RKO (cell line): ENCODE measurements at places on chromosomes 4 and X.

GRCh38 chr4:88583631-88584470, 8.4 kb upstream of the HERC3 start:
- DNase-seq, result no peak

- DNase-seq, result no peak
These were observed 92.7 kb upstream of the AFAP1 start for GRCh38 chr4:8032381-8032780.

GRCh38 chrX:67601771-67602170, 58.0 kb downstream of the AR start:
- no peak for DNase-seq

GRCh38 chr4:7391637-7392437, 42.9 kb downstream of the PSAPL1 start:
- no peak for DNase-seq

DNA sequence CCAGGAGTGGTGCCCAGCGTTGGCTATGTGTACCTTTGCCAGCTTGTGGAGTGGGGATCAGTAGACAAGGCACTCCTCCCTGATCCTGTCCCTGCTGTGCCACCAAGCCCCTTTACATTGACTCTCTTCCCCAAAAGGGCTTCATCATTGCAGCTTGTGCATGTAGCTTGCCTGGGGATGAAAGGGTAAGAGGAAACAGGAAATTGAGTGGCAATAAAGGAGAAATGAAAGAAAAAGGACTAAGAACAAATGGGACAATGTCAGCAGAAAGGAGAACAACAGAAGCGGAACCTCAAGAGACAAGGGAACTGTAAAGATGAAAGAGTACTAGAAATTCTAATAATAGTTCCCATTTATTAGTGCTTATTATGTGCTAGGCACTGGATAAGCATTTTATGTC, 8.7 kb upstream of the IL13RA1 start:
- no peak for DNase-seq

DNA sequence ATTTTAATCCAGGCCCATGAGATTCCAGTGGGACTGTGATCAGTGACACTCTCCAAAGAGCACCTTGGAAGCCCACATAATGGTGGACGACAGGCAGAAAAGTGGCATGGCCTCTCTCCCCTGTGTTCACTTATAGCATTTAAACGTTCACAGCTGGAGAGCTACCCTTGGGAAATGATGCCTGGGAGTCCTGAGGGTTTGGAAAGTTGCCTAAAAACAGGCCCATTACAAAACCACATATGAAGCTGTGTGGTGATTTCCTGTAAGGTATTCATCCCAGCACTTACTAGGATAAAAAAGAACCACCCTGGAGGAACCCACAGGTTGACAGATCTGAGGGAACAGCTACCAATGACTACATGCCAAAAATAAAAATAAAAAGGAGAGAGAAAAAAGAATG, 193.2 kb downstream of the RASL11B start:
- no peak for DNase-seq

GRCh38 chr4:85127653-85128052, 161.2 kb upstream of the WDFY3 start:
- DNase-seq, result peak; percentile 55

- DNase-seq, result no peak
These were observed 153.4 kb upstream of the ANK2 start for GRCh38 chr4:112895811-112896608.

DNA sequence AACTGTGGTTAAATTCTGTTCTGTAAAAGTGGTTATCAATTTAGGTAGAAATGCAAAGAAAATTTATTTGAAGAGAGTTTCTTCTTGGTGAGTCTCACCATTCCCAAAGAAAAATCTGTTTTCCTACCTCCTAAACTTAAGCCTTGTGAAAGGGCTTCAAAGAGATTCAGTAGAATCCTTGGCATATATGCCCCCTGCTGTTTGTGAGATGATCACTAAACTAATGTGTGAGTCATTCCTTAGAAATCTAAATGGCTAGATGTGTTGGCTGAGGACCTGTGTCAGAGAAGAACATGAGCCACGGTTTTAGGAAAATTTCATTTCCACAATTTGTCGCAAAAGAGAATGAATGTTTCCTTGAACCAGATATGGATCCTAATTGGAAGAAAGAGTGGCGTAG, 260.9 kb downstream of the SLC7A11 start:
- peak; percentile 56 for DNase-seq

DNA sequence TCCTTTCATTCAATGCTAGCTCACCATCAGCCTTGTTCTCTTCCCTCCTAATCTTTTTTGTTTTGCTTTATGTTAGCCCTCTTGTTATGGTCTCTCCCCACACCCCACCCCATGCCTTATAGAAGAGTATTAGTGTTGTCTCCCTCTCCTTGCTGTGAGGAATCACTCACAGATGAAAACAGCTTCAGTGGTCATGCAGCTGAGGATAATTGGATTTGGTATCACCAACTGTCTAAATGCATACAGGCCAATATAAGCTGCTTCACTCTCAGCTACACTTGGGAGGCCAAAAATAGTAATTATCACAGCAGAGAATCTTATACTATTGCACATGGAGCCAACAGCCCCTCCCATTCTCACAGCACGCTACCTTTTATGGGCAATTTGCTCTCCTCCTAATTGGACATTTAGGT, 494.6 kb upstream of the FAM241A start:
- DNase-seq, result no peak

GRCh38 chr4:84573385-84574068, 9.4 kb upstream of the CDS1 start:
- peak; percentile 10 for DNase-seq

GRCh38 chr4:114393295-114394038, 205.1 kb upstream of the UGT8 start:
- DNase-seq, result no peak

GRCh38 chr4:123853651-123854050, 457.1 kb downstream of the SPRY1 start:
- no peak for DNase-seq

DNA sequence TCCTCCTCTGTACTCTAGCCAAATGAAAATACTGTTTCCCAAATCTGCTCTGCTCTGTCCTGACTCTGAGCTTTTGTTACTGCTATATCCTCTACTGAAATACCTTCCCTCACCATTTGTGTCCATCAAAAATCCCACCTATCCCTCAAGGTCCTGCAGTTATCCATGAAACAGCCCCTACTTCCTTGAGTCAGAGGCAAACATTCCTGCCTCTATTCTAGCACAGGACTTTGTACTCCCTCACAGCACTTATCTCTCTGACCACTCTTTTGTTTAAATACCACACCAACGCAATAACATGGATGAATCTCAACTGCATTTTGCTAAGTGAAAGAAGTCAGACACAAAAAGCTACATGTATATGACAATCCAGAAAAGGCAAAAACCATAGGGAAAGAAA, 10.5 kb upstream of the RNF128 start:
- DNase-seq, result no peak

DNA sequence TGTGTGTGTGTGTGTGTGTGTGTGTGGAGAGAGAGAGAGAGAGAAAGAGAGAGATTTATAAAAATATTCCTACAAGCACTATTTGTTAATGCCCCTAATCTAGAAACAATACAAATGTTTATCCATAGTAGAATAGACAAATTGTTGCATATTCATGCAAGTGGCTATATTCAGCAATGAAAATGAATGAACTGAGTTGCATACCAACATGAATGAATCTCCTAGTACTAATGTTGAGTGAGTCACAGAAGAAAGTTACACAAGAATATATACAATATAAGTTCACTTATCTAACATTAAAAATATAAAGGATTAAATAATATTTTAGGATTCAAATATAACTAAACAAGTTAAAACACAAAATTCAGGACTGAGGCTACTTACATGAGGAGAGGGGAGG, 456.8 kb upstream of the AMOT start:
- no peak for DNase-seq

DNA sequence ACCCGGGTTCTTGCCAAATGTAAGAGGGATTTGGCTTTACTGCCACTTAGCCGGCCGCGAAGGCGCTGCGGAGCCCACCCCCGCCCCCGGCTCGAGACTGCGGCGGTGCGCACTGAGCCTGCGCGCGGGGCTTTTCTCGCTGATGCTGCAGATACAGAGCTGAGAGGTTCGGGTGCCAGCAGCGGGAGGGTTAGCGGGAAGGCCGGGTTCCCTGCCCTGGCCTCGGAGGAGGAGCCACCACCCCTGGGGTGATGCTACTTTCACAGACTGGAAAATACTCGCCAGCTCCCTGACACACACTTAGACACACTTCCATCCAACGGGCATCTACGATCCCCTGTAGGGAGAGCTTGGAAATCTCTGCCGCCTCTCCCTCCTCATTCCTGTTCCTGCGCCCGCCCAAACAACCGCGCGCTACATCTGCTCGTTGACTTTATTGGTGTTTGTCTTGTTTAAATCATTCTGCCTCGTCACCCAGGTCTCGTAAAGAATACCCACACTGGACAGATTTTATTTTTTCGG, 2.1 kb upstream of the PCDH7 start:
- DNase-seq, result no peak

DNA sequence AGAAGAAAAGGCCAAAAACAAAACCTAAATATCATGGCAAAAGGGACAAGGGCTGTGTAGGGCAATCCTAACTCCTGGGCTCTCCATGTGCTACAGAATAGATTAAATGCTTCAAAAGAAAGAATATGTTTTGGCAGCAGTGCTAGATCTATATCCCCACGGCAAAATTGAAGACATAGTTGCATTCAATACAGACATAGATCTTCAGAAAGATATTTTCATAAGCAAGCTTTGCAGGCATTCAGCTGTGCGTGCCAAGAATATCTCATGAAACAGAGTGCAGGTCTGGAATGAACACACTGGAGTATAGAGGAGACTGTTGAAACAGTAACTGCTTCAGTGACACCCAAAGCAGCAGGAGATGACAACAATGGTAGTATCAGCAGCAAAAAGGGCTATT, 1476.9 kb downstream of the ARAP2 start:
- no peak for DNase-seq

DNA sequence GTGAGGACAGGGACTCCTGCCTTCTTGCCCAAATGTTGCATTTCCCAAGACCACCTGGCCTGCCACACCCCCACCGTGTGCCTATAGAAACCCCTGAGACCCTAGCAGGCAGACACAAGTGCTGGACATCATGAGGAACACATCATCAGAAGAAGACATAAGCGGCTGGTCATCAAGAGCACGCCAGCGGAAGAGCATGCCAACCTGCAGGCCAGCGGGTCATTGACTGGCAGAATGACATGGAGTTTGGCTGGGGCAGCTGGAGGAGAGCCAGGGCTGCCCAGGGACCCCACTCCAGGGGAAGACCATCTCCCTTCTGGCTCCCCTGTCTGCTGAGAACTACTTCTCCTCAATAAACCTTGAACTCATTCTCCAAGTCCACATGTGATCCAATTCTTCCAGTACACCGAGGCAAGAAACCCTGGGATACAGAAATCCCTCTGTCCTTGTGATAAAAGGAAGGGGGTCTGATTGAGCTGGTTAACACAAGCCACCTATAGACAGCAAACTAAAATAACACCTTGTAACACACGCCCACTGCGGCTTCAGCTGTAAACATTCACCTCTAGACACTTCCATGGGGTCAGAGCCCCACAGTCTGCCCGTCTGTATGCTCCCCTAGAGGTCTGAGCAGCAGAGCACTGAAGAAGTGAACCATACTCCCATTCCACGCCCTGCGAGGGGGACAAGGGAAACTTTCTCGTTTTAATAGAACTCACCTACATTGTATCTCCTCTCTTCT, 164.8 kb upstream of the EMCN start:
- DNase-seq, result no peak

- DNase-seq, result no peak
These were observed 304.6 kb downstream of the ARAP2 start for GRCh38 chr4:35939751-35940150.

DNA sequence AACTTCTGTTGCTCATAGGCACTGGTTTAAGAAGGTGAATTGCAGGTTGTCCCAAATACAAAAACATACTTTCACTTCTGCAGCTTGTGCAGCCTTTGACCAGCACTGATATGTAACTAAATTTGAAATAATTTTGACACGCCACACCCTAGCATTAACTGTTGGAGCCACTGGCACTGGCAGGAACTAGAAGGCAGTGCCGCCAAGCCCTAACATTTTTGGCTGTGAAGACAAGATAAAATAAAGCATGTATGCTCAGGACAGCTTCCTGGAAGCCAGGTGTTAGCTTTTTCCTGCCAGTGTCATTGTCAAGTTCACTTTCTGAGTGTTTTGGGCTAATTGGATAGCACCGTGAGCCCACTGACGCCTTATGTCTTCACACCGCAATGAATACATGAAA, 65.3 kb upstream of the FBXW7 start:
- DNase-seq, result no peak

- no peak for DNase-seq
These were observed 274.6 kb downstream of the NKX6-1 start for GRCh38 chr4:84224522-84224921.

DNA sequence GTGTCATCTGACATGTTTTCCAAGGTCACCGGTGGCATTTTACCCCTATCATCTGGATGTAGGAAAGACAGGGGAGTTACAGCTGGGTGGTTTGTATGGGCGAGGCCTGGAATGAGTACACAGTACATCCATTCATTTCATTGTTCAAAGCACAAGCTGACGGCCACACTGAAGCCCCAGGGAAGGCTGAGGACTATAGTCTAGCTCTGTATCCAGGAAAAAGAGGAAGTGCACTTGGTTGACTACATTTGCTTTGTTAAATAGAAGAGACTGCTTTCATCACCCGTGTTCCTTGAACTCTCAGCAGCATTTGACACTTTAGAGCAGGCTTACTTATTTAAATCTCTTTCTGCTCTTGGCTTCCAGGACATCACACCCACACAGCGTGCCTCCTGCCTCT, 1041.0 kb upstream of the TENM3 start:
- DNase-seq, result no peak

DNA sequence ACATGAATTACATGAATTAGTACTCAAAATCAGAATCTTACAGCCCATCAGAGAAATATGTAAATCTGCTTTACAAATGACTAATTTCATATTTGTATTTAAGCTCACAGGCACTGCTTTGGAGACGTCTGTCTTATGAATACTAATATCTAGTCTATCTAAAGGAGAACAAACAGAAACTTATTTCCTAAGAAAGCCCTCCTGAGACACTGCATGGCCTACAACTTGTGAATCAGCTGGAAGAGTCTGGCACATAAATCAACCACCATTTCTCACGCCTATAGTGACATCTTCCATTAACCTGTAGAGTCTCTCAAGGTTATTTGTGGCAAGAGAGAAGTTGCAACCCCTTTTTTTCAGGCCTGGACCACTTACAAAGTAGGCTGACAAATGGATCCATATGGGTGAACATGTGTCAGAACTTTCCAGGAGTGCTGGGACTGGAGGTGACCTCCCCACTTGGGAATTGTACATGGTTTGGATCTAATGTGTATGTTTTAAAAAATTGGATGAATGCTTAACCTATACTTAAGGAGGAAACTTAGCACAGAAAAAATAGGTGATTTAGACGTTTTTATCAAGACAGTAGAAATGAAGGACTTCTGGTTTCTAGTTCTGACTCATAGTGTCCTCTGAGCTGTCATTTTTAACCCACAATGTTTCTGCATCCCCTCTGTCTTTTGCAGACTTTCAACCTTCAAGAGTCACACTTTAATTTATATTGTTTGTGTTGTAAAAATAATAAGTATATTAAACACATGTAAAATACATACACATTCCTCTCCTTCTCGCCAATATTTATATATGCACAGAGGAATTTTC, 83.2 kb upstream of the ARHGAP24 start:
- no peak for DNase-seq
